Mammary epithelial cell (primary cell): ENCODE measurements at places on chromosomes 13 and 19. TPM values are rescaled to one million over a fixed set of nuclear protein-coding genes. Genes with fewer than 3 reads are reported as not detected.

Gene TUBB4A
- not detected in 2 replicates for total RNA-seq

Gene CEACAM16
- not detected in 2 replicates for total RNA-seq

Gene PLEKHG2
- total RNA-seq: 22.1 and 40.6 TPM in 2 replicates

DNA sequence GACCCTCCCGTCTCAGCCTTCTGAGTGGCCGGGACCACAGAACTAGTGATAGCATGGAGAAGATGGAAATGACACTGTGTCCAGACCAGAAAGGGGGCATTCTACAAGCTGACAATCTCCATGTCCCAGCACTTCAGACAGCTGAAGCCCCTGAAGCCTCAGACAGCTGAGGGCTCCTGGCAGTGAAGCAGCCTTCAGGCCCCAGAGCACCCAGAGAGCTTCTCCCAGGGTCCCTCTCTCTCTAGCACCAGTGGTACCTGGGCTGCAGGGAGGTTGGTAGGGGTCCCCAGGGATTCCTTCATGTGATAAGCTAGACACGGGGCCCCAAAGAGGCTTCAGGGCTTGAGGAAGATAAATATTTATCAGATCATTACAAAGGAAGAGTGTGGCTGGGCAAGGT, 7.6 kb upstream of the POP4 start:
- no peak for DNase-seq

GRCh38 chr13:79212064-79212619, 193.9 kb downstream of the RBM26 start:
- DNase-seq: no peak

DNA sequence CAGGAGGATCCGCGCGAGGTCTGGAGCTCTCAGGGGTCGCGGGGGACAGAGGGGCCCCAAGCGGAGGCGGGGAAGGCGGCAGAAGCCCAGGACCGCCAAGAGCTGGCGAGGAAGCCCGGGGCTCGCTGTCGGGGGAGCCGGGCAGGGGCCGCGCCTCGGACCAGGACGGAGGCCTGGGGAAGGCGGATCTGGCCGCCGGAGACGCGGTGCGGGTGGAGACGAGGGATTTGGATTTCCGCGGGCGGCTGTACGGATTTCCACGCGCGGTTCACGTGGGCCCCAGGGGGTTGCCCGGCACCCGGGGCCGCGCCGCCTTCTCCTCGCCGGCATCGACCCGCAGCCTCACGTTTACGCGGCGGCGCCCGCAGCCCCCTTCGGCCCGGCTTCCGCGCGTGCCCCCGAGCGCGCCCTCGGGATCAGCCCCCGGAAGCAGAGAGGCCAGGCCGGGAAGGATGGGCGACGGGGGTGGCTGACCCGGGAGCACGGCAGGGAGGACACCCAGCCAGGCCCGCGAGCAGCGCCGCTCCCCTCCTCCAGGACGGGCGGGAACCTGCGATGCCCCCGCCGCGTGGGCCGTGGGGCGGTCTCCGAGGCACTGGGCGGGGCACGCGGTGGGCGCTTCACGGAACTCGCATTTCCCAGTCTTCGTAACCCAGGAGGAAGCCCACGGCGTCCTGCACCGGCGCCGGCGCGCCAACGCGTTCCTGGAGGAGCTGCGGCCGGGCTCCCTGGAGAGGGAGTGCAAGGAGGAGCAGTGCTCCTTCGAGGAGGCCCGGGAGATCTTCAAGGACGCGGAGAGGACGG, 4.7 kb downstream of the F7 start:
- DNase-seq: no peak
